Activated B cell treated with CpG ODN at 0.5 μM for 24 hours (primary cell): ENCODE measurements at places on chromosomes 2 and 18. TPM values are rescaled to one million over a fixed set of nuclear protein-coding genes. Genes with fewer than 3 reads are reported as not detected.

- no peak for DNase-seq
These were observed 566.0 kb downstream of the TMX3 start for GRCh38 chr18:68148863-68149262.

DNA sequence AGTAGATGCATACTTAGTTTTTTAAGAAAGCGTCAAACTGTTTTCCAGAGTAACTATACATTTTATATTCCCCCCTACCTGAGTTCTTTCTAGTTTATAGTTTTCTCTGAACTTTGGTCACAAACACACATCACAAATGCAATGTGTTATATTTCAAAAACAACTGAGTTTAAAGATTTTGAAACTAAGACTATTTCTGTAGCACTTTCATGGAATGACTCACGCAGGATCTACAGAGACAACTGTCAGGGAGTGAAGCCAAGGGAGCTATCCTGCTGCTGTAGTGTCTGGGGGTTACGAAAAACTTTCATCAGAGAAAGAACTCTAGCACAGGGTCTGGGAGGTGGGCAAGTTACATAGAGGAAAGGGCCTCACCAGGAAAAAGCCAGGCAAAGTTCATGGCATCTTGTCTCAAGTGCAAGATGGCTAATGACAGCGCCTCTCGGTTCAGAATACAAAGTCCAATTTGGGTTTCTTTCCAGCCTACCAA lies 66.8 kb downstream of the UXS1 start:
- no peak for DNase-seq

The PDCD1 gene
- total RNA-seq, result 2.6 and 3.5 TPM in 2 replicates

- no peak for DNase-seq
These were observed 24.1 kb downstream of the DCDC2C start for GRCh38 chr2:3727397-3728045.

- no peak for DNase-seq
These were observed 31.0 kb downstream of the CENPA start for GRCh38 chr2:26816893-26817292.

- no peak for DNase-seq
These were observed 47.6 kb upstream of the IL1R1 start for GRCh38 chr2:102094917-102095316.

The STAT4 gene
- 15.1 and 16.5 TPM in 2 replicates for total RNA-seq

DNA sequence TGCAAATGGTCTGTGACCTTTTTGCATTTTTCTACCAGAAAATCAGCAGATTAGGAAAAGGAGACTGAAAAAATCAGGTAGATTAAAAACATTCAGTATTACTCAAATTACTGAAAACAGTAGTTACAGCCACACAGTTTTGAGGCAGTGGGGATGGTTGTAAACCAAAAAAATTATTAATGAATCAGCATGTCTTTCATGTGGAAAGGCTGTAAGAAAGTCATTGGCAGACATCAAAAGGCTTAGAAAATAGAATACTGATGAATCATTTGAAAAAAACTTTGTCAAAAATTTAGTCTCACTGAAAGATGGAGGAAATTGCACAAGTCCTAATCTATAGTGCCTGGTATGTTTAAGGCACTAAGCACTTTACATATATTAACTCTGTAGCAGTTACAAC lies 133.9 kb upstream of the GCFC2 start:
- no peak for DNase-seq

The SMYD1 gene
- not detected in 2 replicates for total RNA-seq

GRCh38 chr2:219252084-219252483 lies 959 bp upstream of the TUBA4B start:
- no peak for DNase-seq
